ENCODE measurements at places on chromosomes 11 and 22.

GRCh38 chr11:110761991-110762390, 49.8 kb upstream of the ARHGAP20 start:
- DNase-seq: no peak

GRCh38 chr22:44030702-44031082, 6.6 kb downstream of the PARVB start:
- no peak for DNase-seq

- no peak for DNase-seq
Measured at GRCh38 chr11:116712428-116712827, 60.4 kb downstream of the BUD13 start.

GRCh38 chr11:69744435-69744834, 30.7 kb downstream of the FGF4 start:
- peak; percentile 96 for DNase-seq

DNA sequence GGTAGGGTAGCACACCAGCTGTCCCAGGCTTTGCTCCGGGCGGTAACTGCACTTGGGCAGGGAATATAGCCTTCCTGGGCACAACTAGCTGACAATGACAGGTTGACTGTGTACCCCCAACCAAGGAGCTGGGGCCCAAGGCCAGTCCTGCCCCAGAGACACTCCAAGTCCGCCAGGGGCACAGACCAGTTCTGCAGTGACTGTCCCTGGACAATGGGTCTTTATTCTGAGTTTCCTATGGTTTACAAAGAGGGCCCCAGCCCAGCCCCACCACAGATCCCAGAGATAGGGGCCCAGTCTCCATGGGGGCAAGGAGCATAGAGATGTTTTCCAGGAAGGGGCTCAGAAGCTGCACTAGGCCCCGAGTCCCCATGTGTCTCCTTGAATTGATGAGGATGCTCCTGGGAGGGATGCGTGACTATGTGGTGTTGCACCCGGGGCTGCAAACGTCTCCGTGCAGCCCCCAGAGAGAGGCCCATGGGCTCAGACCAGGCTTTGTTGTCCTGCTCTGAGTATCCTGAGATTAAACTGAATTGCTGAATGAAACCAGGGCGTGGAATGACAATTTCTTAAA, 48.4 kb downstream of the CD6 start:
- DNase-seq: peak; percentile 45

DNA sequence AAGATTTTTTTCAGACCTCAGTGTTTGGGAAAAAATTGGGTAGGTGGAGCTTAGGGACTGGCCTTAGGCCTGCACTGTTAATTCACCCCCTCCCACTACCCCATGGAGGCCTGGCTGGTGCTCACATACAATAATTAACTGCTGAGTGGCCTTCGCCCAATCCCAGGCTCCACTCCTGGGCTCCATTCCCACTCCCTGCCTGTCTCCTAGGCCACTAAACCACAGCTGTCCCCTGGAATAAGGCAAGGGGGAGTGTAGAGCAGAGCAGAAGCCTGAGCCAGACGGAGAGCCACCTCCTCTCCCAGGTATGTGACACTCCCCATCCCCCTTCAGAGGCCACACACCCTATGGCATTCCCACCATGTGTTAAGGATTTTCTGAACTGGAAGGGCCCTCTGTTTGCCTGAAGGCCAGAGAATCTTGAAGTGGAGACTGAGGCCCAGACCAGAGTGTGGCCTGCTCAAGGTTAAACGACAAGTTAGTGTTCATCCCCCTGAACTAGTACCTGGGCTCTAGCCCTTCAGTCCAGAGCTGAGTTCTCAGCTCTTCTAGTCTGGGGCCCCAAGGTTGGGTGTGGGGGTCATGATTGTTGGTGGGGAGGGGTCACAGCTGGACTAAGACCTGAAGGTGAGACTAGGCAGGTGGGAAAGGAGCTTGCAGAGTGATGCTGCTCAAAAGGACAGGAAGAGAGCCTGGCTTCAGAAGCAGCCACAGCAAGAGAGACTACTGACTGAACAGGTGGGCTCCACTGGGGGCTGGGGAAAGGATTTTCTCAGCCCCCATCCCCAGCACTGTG, 2.3 kb upstream of the FOLR1 start:
- DNase-seq: peak; percentile 93

DNA sequence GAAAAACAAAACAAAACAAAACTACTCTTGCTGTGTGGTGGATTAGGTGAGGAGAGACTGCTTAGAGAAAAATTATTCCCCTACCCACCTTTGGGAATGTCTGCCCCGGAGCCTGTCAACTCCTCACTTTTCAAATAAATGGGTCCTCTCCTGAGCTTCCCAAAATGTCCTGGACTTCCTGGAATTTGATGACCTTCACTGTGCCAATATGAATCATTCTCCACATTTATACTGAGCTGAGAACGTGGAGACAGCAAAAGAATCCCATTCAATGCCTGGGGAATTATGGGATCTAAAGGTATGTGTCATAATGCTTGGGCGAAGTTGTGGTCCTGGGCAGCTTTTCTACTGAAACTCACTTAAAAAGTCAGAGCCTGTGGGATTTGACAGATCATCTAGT, 136.8 kb downstream of the KIF18A start:
- DNase-seq: no peak

DNA sequence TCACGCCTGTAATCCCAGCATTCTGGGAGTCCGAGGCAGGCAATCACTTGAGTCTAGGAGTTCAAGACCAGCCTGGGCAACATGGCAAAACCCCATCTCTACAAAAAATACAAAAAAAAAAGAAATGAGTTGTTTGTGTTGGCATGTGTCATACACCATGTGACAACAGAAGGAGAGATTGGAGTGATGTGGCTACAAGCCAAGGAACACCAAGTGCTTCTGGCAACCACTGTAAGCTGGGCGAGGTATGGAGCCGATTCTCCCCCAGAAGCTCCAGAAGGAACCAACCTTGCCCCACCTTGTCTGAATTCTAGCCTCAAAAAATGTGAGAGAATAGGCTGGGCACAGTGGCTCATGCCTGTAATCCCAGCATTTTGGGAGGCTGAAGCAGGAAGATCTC, 39.1 kb upstream of the SLC35C1 start:
- no peak for DNase-seq

- DNase-seq: no peak
Measured at GRCh38 chr11:23536907-23537306, 676.6 kb upstream of the CCDC179 start.
